Right ventricle myocardium superior (tissue), 1 donor: ENCODE measurements at places on chromosomes 1 and 21.

DNA sequence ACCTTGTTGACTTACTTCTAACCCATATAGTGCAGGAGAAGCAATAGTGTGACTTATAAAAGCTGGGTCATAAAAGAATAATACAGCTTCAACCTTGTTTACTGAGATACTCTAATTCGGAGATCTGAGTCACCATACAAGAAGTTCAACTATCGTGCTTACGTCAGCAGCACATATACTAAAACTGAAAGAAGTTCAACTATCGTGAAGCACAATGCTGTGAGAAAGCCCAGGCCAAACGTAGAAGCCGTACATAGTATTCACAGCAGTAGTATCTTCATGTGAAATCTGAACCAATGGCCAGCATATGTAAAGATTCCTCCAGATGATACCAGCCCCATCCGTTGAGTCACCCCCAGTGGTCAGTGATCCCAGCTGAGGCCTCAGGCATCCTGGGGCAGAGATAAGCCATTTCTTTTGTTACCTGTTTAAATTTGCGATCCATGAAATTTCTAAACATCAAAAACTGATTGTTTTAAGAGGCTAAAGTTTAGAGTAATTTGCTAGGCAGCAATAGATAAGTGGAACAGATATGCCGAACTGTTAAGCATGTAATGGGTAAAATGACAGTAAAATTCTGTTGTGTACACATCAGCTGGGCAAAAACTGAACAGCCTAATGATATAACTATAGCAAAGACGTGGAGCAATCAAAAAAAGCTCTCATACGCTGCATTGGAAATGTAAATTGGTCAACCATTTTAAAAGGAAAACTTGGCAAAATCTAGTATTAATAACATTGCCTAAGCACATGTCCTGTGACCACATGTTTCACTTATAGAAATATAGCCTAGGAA is 53.9 kb upstream of the SAMD13 start:
- DNase-seq, result no peak

DNA sequence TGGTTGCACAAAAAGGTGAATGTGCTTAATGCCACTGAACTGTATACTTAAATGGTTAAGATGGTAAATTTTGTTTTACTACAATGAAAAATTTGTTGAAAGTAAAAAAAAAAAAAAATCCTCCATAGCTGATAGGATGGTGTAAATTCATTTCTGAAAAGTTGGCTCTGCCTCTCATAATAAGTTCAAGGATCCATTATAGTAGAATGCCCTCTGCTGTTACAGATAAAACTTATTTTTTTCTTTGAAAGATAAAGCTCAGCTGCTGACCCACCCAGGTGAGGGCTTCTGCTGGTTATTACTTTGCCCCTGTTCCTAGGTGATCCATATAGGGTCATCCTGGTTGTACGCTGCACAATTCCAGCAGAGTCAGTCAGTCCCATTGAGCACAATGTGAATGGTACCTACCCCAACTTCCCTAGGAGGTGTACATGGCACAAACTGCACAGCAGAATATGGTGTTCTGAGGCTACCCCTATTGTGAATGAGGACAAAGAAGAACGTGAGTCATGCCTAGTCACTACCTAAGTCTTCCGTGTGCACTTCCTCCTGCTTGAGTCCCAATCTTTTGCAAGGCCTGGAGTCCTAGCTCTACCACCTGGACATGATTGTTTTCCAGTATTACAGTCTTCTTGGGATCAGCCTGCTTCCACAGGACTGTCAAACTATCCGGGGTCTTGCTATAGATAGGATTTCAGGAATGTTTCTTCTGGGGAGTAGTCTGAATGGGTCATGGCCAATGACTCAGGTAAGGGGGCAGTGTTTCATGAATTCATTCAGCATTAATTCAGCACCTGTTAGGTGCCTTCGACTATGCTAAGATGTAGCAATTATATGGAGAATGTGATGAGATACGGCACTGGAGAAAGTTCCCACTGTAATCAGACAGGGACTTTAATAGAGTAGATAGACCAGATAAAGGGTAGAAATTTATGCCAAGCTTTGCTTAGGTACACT is 20.8 kb upstream of the CD5L start:
- no peak for DNase-seq

DNA sequence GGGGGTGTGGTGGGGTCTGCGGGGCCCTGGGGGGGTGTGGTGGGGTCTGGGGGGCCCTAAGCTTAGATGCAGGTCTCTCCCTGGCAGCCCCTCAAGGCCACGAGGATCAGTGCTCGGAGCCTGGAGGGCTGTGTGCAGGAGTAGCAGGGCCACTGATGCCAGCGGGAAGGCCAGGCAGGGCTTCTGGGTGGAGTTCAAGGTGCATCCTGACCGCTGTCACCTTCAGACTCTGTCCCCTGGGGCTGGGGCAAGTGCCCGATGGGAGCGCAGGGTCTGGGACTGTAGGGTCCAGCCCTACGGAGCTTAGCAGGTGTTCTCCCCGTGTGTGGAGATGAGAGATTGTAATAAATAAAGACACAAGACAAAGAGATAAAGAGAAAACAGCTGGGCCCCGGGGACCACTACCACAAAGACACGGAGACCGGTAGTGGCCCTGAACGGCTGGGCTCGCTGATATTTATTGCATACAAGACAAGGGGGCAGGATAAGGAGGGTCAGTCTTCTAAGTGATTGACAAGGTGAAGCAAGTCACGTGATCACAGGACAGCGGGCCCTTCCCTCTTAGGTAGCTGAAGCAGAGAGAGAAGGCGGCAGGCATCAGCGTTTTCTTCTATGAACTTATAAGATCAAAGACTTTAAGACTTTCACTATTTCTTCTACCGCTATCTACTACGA is 8.7 kb downstream of the RNF223 start:
- no peak for DNase-seq

GRCh38 chr1:23574265-23574754 is 15.0 kb upstream of the ID3 start:
- no peak for DNase-seq

- DNase-seq, result peak; percentile 64
Observed at GRCh38 chr1:168439456-168440375, 104.1 kb downstream of the XCL2 start.

DNA sequence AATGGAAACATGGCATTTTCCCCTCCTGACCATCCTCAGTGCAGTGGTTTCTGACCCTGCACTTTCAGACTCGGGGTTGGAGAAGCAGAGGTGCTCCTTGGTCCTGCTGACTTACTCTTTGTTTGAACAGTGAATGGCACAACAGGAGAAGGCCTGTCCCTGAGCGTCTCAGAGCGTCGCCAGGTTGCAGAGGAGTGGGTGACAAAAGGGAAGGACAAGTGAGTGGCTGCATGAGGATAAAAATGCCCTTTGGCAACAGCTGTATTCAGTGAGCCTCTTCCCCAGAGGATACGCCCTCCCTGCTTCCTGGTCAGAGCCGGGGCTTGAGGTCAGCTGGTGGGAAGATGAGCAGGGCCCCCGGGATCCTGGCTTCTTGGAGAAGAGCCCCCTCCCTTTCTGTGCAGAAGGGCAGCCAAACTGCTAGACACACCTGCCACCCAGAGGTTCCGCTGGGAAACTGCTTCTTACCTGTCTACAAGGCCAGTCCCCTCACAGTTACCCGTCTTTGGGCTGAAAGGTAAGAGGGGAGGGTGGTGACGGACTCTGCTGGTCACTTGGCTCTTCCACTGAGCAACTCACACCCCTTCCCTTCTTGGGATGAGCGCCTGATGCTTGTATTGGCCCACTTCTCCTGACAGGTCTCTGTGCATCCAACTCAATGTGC is 16.6 kb downstream of the NPL start:
- DNase-seq, result no peak

DNA sequence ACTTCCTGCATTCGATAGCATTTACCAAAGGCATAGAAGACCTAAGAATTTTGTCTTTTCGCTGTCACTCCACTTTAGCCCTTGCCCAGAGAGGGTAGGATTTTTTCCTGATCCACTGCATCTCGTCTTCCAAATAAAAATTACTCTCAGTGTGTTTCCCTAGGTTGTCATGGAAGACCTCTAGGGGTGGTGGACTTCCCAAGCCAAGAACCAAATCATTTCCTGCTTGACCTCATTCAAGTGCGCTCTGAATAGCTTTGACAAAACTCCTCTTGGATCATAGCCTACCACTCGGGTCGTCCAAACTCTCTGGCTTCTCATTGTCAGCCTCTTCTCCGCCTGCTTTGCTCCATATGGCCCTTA is 431 bp upstream of the C1orf52 start:
- no peak for DNase-seq

- DNase-seq, result no peak
Observed at GRCh38 chr1:90731382-90732050, 14.4 kb upstream of the BARHL2 start.

DNA sequence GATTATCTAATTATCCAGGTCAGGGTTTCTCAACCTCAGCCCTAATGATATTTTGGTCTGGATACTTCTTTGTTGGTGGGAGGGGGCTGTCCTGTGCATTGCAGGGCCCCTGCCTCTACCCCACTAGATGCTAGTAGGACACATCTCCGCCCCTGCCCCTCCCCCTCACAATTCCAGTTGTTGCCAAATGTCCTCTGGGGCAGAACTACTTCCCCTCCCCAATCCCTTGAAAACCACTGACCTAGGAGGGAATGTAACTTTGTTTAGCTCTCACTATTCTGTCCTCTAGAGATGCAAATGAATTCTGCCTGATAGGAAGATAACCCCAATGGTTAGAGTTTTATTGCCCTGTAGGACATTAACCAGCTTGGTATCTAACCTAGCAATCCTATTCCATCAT is 8.1 kb downstream of the CACNA1S start:
- DNase-seq, result no peak

- DNase-seq, result no peak
Observed at GRCh38 chr1:221462345-221462744, 279.5 kb downstream of the DUSP10 start.

- DNase-seq, result no peak
Observed at GRCh38 chr1:195748969-195749368, 859.3 kb downstream of the KCNT2 start.

DNA sequence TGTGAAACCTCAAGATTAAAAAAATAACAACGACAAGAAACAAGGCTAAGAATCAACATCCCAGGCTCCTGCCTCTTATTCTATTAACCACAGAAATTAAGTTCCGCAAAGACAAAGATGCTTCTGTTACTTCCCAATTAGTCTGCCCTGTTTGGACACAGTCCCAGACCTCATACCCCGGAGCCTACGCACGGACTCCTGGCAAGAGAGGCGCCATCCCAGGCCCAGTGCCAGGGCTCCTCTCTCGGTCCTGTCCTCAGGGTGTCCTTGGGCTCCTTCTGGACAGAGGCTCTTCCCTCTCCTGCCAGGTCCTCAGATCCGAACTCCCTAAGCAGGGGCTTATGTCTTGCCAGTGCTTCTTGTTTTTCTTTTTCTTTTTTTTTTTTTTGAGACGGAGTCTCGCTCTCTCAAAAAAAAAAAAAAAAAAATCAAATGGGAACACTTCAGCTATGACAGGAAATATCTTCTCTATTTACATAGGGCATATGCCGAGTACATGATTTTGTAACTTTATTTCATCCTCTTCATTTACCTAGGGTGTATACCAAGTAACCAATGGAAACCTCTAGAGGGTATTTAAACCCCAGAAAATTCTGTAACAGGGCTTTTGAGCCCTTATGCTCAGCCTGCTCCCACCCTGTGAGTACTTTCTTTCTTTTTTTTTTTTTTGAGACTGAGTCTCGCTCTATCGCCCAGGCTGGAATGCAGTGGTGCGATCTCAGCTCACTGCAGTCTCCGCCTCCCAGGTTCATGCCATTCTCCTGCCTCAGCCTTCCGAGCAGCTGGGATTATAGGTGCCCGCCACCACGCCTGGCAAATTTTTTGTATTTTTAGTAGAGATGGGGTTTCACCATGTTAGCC is 11.7 kb upstream of the ENO1 start:
- peak; percentile 95 for DNase-seq

GRCh38 chr1:52632732-52633290 is at the start of gene SHISAL2A:
TSS of gene SHISAL2A (plus strand) at chr1:52633168. CDS start at chr1:52633494, 326 bp downstream.
- DNase-seq, result peak; percentile 55

- DNase-seq, result peak; percentile 79
Observed at GRCh38 chr1:45686015-45686287, 382 bp downstream of the GPBP1L1 start.

- DNase-seq, result no peak
Observed at GRCh38 chr1:200108659-200109058, 81.1 kb downstream of the NR5A2 start.
